ELR (cell line): ENCODE measurements at places on chromosomes 11 and 22.
A peak's percentile ranks its signal among the peaks of the same experiment; 100 is the strongest.

DNA sequence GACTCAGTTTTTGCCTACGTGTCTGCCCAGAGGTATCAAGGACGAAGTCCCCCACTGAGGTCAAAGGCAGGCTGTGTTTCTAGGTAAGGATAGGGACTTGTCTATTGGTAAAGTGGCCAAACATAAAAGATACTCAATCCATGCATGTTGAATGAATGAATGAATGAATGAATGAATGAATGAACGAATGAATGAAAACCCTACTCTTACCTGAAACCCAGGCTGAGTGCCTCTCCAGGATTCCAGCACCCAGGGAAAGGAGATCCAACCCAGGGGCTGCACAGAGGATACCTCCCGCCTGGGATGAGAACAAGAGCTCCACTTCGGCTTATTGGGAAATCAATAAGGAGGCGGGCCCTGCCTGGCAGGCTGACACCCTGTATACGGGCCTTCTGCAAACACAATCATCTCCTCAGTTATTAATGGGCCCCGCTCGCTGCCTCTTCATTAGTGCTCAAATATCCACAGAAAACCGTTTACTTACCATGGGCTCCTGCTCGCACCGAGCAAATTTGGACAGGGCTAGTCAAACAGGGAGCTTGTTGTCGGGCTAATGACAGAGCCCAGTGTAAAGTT, 177.4 kb downstream of the BUD13 start:
- DNase-seq = no peak

GRCh38 chr22:44927463-44928135, 82.2 kb downstream of the PHF21B start:
- no peak for DNase-seq

DNA sequence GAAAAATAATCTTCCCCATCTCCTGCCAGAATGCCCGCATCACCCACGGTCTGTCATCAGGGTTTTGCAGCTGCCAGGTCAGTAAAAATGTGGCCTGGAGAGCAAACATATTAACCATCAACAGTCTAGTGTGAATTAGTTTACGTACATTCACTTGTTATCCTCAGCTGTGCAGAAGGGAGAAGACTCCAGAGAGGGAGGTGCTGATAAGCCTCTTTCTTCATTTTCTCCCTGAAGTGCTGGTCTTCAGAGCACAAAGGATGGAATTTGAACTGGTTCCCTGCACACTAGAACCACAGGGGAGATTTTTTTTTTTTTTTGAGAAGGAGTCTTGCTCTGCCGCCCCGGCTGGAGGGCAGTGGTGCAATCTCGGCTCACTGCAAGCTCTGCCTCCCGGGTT, 8.2 kb downstream of the FGF19 start:
- DNase-seq = no peak

GRCh38 chr11:84924154-84924692, 702.9 kb downstream of the DLG2 start:
- DNase-seq = no peak

GRCh38 chr11:114027926-114028325, 31.6 kb upstream of the ZBTB16 start:
- no peak for DNase-seq

- no peak for DNase-seq
Measured at GRCh38 chr22:19842393-19843106, 12.1 kb downstream of the GNB1L start.

DNA sequence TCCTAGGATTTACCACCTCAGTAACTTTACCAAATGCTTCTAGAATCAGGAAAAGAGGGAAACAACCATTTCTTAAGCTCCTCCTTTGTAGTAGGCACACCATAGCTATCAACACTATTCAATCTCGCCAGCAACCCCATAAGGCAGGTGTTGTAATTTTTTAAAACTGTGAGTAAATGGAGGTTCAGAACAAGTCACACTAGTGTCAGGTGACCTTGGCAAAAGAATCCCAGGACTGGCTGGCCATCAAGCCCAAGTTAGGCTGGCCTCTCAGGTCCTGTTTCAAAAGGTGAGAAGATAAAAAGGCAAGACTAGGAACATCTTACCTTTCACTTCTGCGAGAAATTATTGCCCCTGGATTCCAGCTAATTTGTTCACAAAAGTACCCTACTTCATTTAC, 713 bp downstream of the TOP3B start:
- DNase-seq = no peak

DNA sequence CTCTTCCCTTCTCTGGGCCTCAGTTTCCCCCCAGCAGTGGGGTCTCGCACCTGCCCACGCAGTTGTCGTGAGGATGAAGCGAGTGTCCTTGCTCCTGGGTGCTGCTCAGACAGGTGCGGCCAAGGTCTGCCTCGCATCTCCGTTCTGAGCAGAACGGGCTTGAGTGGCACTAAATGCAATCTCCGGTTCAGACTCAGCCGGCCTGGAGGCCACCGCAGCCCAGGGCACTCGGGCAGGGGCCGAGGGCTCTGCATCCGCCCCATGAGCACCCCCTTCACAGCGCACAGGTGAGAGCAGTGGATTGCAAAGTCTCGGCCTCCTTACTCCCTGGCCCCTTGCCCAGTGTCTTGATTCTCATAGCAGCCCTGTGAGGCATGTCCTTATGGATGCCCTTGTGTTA, 30.1 kb upstream of the SLC22A12 start:
- DNase-seq = no peak

GRCh38 chr11:71307811-71308645, 55.7 kb upstream of the SHANK2 start:
- DNase-seq = no peak

DNA sequence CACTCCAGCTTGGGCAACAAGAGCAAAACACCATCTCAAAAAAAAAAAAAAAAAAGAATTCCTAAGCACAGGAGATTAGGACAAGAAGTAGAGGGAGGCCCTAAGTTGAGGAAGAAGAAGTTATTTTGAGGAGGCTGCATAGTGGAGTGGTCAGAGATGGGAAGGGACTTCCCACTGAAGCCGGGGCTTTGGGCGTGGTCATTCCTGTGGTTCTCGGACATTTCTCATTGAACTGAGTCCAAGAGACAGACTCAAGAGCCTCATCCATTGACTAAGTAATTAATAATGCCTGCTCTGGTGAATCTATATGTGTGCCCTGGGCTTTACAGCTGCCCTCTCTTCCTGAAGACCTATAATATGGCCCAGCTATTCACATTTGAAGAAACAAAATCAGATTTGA, 53.2 kb upstream of the FTH1 start:
- peak; percentile 38 for DNase-seq

DNA sequence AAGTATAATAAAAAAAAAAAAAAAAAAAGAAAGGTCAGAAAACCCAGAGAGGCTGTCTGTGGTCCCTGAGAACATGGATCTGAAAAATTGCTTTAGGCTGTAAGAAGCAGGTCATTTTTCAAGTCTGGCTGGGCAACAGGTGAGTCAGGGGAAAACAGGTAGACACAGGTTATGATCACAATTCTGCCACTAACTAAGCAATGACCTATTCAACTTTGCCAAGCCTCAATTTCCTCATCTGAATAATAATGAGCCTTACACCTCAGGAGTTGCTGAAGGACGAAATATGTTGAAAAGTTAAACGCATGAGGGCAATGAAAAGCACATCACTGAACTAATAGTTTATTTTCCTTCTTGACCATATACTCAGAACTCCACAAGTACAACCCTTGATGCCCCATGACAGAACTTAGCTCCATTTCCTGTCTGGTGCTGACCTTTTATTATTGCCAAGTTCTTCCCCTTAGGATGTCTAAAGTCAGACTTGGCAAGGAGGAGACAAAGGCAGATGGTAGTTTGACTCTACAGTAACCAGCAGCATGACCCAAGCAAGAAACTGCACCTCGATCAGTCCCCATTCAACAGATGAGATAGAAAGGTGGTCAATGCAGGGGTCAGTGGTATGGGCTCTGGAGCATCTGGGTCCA, 93.6 kb downstream of the SYN3 start:
- no peak for DNase-seq

- no peak for DNase-seq
Measured at GRCh38 chr11:20754933-20755332, 85.5 kb downstream of the NELL1 start.

- DNase-seq = peak; percentile 44
Measured at GRCh38 chr11:111913997-111914396, 1.5 kb downstream of the HSPB2 start.

DNA sequence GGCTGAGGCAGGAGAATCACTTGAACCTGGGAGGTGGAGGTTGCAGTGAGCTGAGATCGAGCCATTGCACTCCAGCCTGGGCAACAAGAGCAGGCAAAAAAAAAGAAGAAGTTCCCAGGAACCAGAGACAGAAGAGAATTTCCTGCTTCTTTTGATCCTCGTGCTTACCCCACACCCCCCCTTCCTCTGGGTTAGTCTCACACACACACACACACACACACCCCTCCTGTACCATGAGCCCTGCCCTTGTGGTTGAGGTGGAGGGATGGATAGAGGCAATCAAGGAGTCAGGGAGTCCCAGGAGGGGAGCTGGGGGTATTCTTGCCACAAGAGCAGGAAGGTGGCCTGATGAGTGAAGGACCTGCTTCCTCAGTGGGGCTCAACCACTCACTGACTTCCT, 4.1 kb upstream of the UBE2L6 start:
- DNase-seq = no peak

GRCh38 chr11:100740440-100740839, 53.4 kb downstream of the ARHGAP42 start:
- peak; percentile 17 for DNase-seq
